ENCODE measurements at places on chromosomes 6 and 20. TPM values are rescaled to one million over a fixed set of nuclear protein-coding genes. Genes with fewer than 3 reads are reported as not detected.
A peak's percentile ranks its signal among the peaks of the same experiment; 100 is the strongest.

DNA sequence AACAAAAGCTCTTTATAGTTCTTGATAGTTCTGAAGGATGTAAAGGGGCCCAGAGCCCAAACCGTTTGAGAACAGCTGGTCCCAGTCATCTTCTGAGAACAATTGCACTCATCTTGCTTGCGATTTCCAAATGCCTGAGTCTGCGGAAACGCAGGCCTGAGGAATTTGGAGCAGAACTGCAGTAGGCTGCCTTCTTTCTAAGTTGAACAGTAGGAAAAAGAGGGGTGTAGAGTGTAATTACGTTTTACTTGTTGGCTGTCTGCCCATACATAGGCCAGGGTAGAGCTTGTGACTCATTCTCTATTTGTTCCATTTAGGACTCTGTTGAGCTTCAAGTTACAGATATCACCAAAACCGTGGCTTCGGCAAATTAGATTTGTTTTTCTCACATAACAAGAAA is 42.0 kb upstream of the KIF16B start:
- no peak overlapping the region for H3K27ac ChIP-seq
- no peak for DNase-seq
- H3K4me3 ChIP-seq: no peak overlapping the region
- H3K27me3 ChIP-seq: peaks cover 5% of the 10 kb centered on the region
- H3K36me3 ChIP-seq: no peaks in the 10 kb centered on the region
- H3K4me1 ChIP-seq: no peaks in the 10 kb centered on the region

GRCh38 chr6:99836471-99836870 is 157.6 kb downstream of the MCHR2 start:
- no peak overlapping the region for H3K27ac ChIP-seq
- no peak for DNase-seq
- no peaks in the 10 kb centered on the region for H3K36me3 ChIP-seq

Gene SNAP25
- not detected for total RNA-seq

- no peak for DNase-seq
- peaks cover 14% of the 10 kb centered on the region for H3K4me1 ChIP-seq
- H3K36me3 ChIP-seq: no peaks in the 10 kb centered on the region
- no peaks in the 10 kb centered on the region for H3K27me3 ChIP-seq
Measured at GRCh38 chr6:18186540-18187250, 31.5 kb downstream of the KDM1B start.

DNA sequence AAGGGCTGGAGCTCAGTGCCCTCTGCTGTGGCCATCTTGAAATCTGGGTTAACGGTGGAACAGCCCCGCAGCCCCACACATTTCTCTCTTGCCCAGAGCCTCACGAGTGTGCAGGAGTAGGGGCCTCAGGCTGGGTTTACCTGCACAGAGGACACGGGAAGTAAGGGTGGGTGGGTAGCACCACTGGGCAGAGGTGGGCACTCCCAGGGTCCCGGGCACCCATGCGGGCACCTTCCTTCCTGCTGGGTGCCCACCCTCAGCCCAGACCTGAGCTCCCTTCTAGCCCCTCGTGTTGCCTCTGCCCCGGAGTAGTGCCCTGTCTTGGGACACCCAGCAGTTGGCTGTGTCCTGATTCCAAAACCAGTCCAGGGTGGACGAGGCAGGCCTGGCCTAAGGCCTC is 11.2 kb downstream of the COL9A3 start:
- no peak overlapping the region for H3K4me3 ChIP-seq
- H3K4me1 ChIP-seq: peaks cover 16% of the 10 kb centered on the region

GRCh38 chr20:47183367-47183766 is 173.1 kb downstream of the ZMYND8 start:
- peaks cover 11% of the 10 kb centered on the region for H3K27me3 ChIP-seq
- H3K27ac ChIP-seq: no peak overlapping the region
- no peaks in the 10 kb centered on the region for H3K36me3 ChIP-seq
- no peaks in the 10 kb centered on the region for H3K4me1 ChIP-seq
- H3K4me3 ChIP-seq: no peak overlapping the region
- peak; percentile 14 for DNase-seq

Measured in spleen (tissue), 13 donors.